ENCODE measurements at places on chromosomes 12 and 14.

GRCh38 chr12:807041-807735 lies 54.8 kb downstream of the WNK1 start:
- no peak for DNase-seq

GRCh38 chr12:92096346-92097136 lies 49.1 kb downstream of the BTG1 start:
- no peak for DNase-seq

GRCh38 chr12:122309564-122310121 lies 43.3 kb upstream of the VPS33A start:
- no peak for DNase-seq

- no peak for DNase-seq
These were observed 20.1 kb upstream of the ANO2 start for GRCh38 chr12:5964913-5965900.

DNA sequence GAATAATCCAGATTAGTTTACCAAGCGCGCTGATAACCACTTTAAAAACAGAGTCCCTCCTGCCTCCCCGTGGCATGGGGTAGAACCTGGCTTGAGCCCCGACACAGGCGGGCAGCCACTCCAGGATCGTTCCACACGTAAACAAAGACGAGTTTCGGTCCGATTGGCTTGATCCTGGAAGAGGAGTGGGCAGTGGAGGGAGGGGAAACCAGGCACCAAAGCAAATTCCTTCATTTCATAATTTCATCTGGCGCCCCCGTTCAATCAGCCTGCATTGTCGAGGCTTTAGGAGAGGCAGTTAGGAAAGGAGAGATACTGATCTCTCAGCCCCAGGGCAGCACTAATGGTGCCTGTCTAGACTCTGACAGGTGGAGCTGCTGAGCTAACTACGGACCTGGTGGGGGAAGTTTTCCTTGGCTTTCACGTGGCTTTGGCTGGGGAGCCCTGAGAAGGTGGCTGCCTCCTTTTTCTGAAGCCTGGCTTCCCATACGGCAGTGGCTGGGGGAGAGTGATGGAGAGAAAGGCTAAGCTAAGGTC lies 751 bp upstream of the GPRC5A start:
- DNase-seq, result no peak

DNA sequence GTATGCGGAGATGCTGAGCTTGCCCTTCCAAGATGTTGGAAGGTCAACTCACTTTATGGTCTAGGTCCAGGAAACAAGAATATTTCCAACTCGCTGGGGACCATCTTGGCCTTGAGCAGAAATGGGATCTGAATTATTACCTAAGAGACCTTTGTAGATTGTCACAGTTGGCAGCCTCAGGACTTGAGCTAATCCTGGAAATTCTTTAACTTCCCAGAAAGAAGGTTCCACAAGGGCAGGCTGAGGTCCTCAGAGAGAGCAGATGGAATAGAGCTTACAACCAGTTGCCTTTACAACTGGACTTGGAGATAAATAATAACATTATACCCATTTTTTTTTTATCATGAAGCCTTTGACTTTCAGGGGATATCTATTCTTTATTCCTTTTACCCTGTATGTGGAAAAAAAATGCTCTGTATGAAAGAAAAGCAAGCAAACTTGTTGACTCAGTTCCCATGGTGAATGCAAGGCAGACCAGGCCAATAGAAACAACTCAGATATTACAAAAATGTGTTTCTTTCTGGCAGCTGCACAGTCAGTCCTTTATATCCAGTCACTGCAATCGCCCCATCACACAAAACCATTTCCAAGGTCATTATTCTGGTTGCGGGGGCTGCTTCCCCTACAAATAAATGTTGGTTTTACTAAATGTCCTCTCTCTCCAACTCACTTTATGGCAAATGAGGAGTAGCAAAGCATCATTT lies 401.4 kb downstream of the ZFP36L1 start:
- DNase-seq, result no peak

- no peak for DNase-seq
These were observed 52.3 kb upstream of the BCL2L14 start for GRCh38 chr12:12018454-12018853.

DNA sequence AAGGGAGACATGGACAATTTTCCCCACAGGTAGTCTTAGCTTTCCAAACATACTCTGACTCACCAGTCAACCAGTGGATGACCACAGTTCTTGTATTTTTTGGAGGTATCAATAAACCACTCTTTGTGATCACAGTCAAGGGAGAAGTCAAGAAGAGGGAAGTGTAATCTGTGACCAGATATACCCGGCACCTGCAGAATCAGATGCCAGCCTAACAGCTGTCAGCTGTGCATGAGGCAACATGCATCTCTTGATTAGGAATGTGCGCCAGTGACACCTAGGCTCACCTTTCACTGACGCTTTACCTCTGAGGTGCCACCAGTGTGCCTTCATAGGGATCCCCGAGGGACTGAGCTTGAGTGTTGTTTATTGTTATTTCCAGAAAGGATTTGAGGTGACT lies 20.0 kb downstream of the PROX2 start:
- DNase-seq, result no peak

DNA sequence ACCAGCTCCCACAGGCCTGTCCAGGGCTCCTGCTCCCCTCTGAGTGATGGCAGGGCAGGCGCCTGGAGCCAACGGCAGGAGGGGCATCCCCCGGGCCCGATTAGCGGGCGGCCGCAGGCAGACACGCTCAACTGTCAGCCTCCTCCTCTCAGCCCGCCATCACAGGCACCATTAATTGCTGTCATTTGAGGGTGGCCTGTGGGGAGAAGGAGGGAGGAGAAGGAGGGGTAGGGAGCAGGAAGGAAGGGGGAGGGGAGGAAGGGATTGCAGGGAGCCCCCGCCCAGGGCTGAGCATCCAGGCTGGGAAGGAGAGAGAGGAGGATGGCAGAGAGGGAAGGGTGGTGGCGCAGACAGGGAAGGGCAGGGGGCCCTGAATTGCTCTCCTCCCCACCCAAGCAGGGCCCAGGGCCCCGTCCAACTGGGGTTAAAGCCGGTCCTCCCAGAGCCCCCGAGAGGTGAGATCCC lies 36.1 kb downstream of the NCOR2 start:
- DNase-seq, result no peak

GRCh38 chr12:131153956-131154355 lies 200.2 kb downstream of the ADGRD1 start:
- DNase-seq, result no peak

GRCh38 chr14:23568600-23569331 lies 1.2 kb upstream of the AP1G2 start:
- no peak for DNase-seq

- DNase-seq, result no peak
These were observed 38.9 kb downstream of the PPP1R13B start for GRCh38 chr14:103808403-103809001.

DNA sequence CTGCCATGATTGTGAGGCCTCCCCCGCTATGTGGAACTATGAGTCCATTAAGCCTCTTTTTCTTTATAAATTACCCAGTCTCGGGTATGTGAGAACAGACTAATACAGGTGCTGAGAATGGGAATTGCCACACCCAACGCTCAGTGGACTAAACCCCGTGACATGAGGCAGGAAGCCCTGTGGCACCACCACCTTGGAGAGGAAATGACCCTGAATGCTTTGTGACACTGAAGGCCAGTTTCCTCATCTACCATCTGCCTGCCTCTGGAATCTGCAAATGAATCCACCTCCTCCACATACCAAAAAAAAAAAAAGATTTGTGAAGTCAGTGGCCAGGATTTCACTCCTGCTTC lies 41.6 kb downstream of the NT5DC3 start:
- no peak for DNase-seq

GRCh38 chr14:61106271-61106958 lies 125.4 kb downstream of the SLC38A6 start:
- DNase-seq, result no peak

DNA sequence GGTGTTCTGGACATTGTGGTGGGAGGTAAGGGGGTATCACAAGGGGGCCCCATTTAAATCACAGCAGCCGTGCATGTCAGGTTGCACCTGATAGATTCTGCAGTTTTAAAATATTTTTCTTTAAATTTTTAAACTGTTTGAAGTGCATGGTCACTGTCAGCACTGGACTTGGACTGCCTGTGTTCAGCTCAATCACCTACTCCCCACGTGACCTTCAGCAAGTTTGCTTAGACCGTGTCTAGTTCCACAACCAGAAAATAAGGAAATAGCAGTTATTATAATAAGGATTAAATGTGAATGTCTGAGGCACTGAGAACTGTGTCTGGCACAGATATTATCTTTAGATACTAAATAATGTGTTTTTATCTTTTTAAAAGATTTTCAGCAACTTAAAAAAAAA lies 64.7 kb downstream of the ESR2 start:
- no peak for DNase-seq

- no peak for DNase-seq
These were observed 57.0 kb upstream of the CERS5 start for GRCh38 chr12:50224026-50224692.

DNA sequence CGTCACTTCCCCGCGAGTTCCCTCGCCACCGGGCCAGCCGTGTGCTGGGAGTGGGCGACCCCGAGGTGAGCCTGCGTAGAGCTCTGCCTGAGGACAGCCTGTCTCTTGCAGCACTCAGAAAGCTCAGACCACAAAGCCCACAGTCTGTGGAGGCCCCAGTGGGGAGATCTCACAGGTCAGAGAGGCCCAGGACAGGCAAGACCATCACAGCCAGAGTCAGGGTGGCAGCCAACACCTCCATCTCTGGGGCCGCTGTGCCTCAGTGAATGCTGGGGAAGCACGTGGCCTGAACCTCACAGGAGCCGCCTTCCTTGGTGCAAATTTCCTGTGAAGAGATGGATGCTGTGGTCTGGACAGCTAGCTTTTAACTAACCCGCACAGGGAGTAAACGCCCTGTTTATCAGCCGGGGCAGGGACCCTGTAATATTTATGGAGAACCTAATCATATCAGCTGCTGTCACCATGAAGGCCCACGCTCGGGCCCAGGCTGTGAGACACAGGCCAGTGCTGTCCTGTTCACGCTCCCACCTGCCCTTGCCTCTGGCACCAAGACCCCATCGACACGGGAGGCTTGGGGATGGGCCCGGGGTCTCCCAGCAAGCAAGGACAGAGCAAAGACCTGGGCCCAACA lies 56.9 kb downstream of the CDC42BPB start:
- DNase-seq, result no peak

GRCh38 chr12:66516133-66516532 lies 162.7 kb downstream of the GRIP1 start:
- DNase-seq, result no peak

DNA sequence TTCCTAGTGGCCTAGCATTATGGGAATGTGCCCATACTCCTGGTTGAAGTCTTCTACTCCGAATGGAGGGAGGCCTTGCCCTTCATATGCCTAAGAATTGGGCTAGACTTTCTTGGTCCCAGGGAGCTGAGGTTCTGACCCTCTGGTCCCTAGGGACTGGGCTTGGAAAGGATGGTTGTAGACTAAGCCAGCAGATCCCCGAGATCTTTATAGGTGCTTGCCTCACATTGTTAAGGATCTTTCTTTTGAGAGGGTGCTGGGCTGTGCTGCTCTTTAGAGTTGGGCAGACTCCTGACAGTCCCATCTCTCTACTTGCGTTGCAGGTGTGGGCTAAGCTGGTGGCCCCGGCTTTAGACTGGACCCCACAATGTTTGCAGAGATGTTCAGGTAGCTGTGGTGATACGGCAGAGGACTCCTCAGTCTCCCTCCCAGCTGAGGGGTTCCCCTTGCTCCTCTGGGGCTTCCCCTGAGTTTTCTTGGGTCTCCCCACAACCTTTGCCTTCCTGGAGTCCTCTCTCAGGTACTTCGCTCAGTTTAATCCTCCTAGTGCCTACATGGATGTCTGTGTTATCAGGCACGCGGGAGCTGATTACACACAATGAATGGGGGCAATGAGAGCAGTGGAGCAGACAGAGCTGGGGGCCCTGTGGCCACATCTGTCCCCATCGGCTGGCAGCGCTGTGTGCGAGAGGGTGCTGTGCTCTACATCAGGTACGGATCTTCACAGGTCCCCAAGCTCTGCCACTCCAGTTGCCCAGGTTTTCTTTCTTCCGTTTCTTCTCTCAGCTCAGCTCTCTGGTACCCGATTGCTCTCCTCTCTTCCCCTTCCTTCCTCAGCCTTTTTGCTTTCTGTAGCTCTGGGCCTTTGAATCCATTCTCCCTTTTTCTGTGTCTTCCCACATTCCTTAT lies 1.3 kb downstream of the MBD6 start:
- no peak for DNase-seq
